ENCODE measurements at places on chromosomes 16 and 17. TPM values are rescaled to one million over a fixed set of nuclear protein-coding genes. Genes with fewer than 3 reads are reported as not detected.

NEK8 gene
- total RNA-seq: 0.64 TPM

NXPH3 gene
- 3.4 TPM for total RNA-seq

QRICH2 gene
- 2.7 TPM for total RNA-seq

- H3K27ac ChIP-seq: no peak overlapping the region
- peak; percentile 41 for DNase-seq
- H3K4me1 ChIP-seq: peaks cover 9% of the 10 kb centered on the region
- H3K27me3 ChIP-seq: no peaks in the 10 kb centered on the region
- H3K4me3 ChIP-seq: no peak overlapping the region
- H3K36me3 ChIP-seq: peaks cover 59% of the 10 kb centered on the region
These were observed 4.7 kb downstream of the COQ7 start for GRCh38 chr16:19071811-19072777.

- no peak for DNase-seq
- no peak overlapping the region for H3K27ac ChIP-seq
- no peaks in the 10 kb centered on the region for H3K4me1 ChIP-seq
- H3K27me3 ChIP-seq: no peaks in the 10 kb centered on the region
These were observed 83.3 kb upstream of the C16orf82 start for GRCh38 chr16:26983426-26983825.

DNA sequence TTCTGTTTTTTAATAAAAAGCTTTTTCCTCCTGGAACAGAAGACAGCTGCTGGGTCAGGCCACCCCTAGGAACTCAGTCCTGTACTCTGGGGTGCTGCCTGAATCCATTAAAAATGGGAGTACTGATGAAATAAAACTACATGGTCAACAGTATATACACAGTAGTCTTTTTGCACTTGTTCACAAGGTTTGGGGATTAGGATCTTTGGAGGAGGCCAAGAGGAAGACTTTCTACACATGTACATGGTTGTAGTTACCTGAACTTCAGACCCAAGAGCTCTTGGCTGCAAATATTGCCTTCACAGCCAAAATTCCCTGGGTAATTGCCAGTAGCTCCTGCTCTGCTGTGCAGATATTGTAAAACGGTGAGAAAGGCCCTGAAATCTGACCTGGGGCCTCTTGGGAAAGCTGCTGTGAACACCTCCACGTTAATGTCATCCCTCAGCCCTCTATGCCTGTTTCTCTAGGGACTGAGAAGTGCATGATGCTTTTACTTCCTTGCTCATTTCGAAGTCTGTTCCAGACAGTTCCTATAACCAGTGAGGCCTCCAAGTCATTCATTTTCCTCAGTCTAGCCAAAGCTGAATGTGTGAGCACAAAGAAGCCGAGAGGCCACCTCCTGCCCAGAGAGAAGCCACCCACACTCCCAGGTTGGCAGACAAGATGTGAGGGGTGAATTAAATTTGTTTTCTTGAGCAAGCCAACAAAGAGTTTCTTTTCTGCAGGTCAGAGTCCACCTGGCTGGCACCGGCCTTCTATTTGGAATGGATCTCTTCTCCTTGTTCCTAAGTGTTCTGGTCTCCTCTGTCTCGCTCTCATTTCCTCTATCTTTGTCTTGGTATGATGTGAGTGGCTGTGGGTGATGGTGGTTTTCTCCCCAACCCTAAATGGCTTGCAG, 15.9 kb downstream of the ANKRD40 start:
- DNase-seq: no peak
- H3K27ac ChIP-seq: no peak overlapping the region
- no peak overlapping the region for H3K4me3 ChIP-seq
- peaks cover 51% of the 10 kb centered on the region for H3K36me3 ChIP-seq

DNA sequence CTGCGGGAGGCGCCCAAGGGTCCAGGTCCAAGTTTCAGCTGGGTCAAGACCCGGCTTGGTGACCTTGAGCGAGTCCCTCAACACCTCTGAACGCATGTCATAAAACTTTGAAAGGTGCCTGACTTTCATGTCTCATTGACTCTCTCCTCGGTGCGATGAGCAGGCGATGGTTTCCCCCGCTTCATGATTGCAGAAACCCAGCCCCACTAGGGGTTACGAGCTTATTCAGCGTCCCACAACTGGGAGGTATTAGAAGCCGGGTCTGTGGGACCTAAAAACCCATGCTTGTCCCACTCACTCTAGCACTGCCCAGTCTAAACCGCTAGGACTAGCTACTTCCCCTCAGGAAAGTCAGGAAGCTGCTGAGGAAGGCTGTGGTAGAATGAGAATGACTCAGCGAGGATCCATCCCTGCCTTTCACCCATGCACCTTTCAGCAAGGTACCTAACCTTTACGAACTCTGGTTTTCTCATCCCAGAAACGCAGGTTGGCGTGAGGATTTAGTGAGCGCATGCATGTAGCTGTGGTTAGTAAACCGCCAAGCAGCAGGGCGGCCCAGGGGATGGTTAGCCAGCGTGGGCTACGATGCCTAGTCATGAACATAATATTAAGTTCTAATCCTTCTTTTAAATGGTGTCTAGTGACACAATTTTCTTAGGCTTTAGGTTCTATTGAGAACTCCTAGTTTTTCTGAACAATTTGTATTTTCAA, 26.2 kb upstream of the RFFL start:
- H3K4me3 ChIP-seq: peak overlapping the region; percentile 92
- H3K4me1 ChIP-seq: peaks cover 10% of the 10 kb centered on the region
- H3K27ac ChIP-seq: peak overlapping the region; percentile 78
- no peak for DNase-seq
- no peaks in the 10 kb centered on the region for H3K27me3 ChIP-seq

DNA sequence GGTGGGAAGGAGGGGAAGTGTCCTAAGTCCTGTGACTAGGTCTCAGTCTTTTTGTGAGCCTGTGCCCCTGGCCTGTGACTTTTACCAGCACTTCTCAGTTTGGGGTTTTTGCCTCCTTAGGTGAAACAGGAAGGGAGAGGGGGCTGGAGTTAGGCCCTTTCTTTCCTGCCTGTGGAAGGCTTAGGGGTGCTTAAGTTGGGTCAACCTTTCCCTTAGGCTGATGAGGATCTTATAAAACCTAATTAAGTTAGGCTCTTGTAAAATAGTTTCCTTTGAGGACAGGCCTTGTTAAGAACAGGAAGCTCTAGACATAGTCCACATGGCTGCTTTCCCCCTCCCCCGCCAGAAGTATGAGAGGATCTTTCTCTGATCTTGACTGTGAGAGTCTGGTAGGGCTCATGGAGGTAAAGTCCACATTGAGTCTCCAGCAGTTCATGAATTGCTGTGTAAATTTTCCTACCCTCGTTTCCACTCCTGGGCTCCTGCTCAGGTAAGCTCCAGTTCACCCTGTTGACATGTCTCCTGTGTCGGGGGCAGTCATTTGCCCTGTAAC, 17.0 kb upstream of the DNASE1 start:
- DNase-seq: no peak
- peaks cover 10% of the 10 kb centered on the region for H3K4me1 ChIP-seq
- no peak overlapping the region for H3K27ac ChIP-seq
- H3K36me3 ChIP-seq: no peaks in the 10 kb centered on the region
- no peaks in the 10 kb centered on the region for H3K27me3 ChIP-seq

- H3K4me1 ChIP-seq: peaks cover 73% of the 10 kb centered on the region
- peak; percentile 55 for DNase-seq
- H3K27me3 ChIP-seq: no peaks in the 10 kb centered on the region
- no peak overlapping the region for H3K27ac ChIP-seq
- no peaks in the 10 kb centered on the region for H3K36me3 ChIP-seq
These were observed 13.0 kb downstream of the CDH13 start for GRCh38 chr16:82639666-82640336.

DNA sequence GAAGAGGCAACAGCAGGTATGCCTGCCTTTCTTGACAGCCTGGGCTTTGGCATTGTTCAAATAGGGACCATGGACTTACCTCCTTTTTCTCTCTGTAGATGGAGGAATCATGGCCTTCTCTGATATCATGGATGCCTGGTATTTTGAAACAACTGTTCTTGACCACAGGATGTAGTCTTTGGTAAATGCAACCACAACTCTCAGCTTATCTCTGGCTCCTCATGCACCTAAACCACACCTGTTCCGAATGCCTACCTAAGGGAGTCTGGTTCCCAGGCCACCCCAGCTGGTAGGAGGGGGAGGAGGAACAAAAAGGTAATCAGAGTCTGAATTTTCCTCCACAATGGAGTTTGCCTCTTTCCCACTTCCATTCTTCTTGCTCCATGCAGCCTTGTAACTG, 18.8 kb downstream of the CDK5RAP3 start:
- no peak for DNase-seq
- no peaks in the 10 kb centered on the region for H3K36me3 ChIP-seq
- no peak overlapping the region for H3K27ac ChIP-seq

DNA sequence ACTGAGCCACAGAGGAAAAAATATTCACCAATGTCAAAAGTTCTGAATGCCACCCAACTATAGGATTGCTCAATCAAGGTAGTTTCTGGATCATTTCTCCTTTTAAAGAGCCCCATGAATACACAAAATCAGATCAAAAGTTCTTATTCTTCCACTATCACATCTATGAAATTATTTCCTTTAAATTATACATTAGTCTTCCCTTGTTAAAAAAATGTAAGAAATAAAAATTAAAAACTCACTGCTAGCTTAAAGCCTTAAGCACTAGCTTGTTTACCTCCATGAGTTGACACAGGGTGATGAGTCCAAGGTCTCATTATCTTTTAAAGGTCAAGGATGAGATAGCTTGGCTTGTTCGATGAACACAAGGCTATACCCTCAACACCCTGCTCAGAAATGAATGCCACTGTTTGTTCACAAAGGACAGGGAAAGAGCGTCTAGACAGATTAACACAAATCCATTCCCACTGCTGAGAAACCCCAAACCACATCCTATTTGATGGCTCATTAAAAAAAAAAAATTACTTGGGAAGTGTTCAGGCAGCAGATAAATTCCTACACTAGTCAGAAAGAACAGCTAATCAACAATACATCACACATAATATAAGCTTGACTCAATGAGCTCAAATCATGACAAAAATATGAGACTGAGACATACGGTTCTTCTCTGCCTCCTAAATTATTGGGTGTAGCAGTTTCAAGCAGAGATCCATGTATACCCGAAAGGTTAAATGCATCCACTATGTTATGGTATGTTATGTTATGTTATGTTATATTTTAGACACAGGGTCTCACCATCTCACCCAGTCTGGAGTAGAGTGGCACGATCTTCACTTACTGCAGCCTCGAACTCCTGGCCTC, 118.9 kb downstream of the PARN start:
- no peaks in the 10 kb centered on the region for H3K4me1 ChIP-seq
- no peaks in the 10 kb centered on the region for H3K36me3 ChIP-seq
- DNase-seq: no peak
- no peak overlapping the region for H3K27ac ChIP-seq
- H3K4me3 ChIP-seq: no peak overlapping the region
- H3K27me3 ChIP-seq: no peaks in the 10 kb centered on the region

DNA sequence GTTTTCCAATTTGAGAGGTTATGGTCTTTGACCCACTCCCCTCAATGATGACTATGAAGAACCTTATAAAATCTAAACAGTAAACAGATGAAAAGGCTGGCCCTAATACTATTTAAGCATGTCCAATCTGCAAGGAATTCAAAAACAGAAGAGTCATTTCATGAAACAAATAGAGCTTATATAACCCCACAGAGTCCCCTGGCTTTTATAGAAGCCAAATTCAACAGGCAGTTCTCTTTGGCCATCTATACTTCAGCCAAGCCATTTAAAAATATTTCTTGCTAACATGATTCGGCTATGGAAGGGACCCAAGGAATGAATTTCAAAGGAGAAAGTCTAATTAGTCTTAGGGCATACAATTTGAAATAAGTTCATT, 43.4 kb downstream of the SPOP start:
- no peak for DNase-seq
- no peak overlapping the region for H3K4me3 ChIP-seq
- H3K4me1 ChIP-seq: peaks cover 56% of the 10 kb centered on the region
- no peaks in the 10 kb centered on the region for H3K27me3 ChIP-seq
- H3K27ac ChIP-seq: peak overlapping the region; percentile 78

DNA sequence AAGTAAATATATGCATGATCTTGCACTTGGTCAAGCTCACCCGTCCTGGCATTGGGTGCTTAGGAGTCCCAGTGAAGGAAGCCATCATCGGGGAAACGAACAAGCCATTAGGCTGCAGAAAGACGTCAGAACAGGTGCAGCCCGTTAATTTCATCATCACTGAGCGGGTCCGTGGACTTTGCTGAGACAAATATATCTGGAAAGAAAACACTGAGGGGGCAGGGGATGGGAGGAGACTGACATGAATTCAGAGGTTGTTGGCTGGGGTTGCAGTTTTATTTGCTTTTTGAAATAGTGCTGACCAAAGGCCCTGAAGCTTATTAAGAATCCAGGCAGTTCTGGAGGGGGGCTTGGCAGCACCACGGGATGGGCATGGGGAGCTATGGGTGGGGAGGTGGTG, 207.2 kb downstream of the ENGASE start:
- H3K4me1 ChIP-seq: no peaks in the 10 kb centered on the region
- no peak overlapping the region for H3K4me3 ChIP-seq

DNA sequence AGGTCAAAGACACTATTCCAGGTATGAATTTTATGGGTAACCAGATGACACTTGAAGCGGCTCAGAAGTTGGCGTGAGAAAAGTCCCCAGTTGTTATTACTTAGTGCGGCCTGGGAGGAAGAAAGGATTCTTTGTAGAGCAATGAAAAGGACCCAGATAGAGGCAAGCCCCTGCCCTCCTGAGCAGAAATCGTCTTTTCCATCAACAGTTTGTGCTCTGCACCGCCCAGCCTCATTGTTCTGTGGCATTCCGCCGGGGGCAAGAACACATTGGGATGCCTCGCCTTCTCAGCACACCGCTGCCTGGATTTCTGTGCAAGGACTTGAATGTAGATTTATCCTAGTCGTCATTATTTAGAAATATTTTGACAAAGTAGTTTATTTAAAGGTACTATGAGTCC, 32.7 kb upstream of the CRHR1 start:
- no peaks in the 10 kb centered on the region for H3K4me1 ChIP-seq
- DNase-seq: no peak
- H3K27me3 ChIP-seq: peaks cover 21% of the 10 kb centered on the region
- no peak overlapping the region for H3K27ac ChIP-seq
- H3K4me3 ChIP-seq: no peak overlapping the region
- H3K36me3 ChIP-seq: no peaks in the 10 kb centered on the region

- no peak for DNase-seq
- peaks cover 24% of the 10 kb centered on the region for H3K4me1 ChIP-seq
- no peaks in the 10 kb centered on the region for H3K27me3 ChIP-seq
- no peak overlapping the region for H3K4me3 ChIP-seq
- H3K36me3 ChIP-seq: no peaks in the 10 kb centered on the region
These were observed 8.6 kb upstream of the MRC2 start for GRCh38 chr17:62618647-62619416.

GRCh38 chr16:29737713-29738112, 8.1 kb downstream of the C16orf54 start:
- H3K4me1 ChIP-seq: peaks cover 40% of the 10 kb centered on the region
- DNase-seq: no peak
- no peak overlapping the region for H3K4me3 ChIP-seq
- H3K36me3 ChIP-seq: no peaks in the 10 kb centered on the region
- no peaks in the 10 kb centered on the region for H3K27me3 ChIP-seq

GRCh38 chr17:29078183-29079045, 35.5 kb downstream of the PIPOX start:
- no peak overlapping the region for H3K27ac ChIP-seq
- no peak overlapping the region for H3K4me3 ChIP-seq
- peak; percentile 35 for DNase-seq
- H3K4me1 ChIP-seq: peaks cover 10% of the 10 kb centered on the region
- no peaks in the 10 kb centered on the region for H3K27me3 ChIP-seq
- no peaks in the 10 kb centered on the region for H3K36me3 ChIP-seq

- no peak overlapping the region for H3K27ac ChIP-seq
- no peak overlapping the region for H3K4me3 ChIP-seq
- no peaks in the 10 kb centered on the region for H3K27me3 ChIP-seq
- H3K4me1 ChIP-seq: no peaks in the 10 kb centered on the region
These were observed 33.6 kb upstream of the BRD7 start for GRCh38 chr16:50402298-50402895.

- no peaks in the 10 kb centered on the region for H3K36me3 ChIP-seq
- H3K4me1 ChIP-seq: peaks cover 11% of the 10 kb centered on the region
These were observed 1.7 kb downstream of the USP43 start for GRCh38 chr17:9647014-9647413.

Measured in heart right ventricle (tissue), 16 donors.